ENCODE measurements at places on chromosomes 12 and 14. TPM values are rescaled to one million over a fixed set of nuclear protein-coding genes. Genes with fewer than 3 reads are reported as not detected.
A peak's percentile ranks its signal among the peaks of the same experiment; 100 is the strongest.

GRCh38 chr12:3200814-3201233 is 123.6 kb downstream of the TSPAN9 start:
- DNase-seq = no peak

The LRFN5 gene
- polyA plus RNA-seq = 0.07 TPM

The CCDC198 gene
- not detected for polyA plus RNA-seq

The EDDM3A gene
- not detected for polyA plus RNA-seq

DNA sequence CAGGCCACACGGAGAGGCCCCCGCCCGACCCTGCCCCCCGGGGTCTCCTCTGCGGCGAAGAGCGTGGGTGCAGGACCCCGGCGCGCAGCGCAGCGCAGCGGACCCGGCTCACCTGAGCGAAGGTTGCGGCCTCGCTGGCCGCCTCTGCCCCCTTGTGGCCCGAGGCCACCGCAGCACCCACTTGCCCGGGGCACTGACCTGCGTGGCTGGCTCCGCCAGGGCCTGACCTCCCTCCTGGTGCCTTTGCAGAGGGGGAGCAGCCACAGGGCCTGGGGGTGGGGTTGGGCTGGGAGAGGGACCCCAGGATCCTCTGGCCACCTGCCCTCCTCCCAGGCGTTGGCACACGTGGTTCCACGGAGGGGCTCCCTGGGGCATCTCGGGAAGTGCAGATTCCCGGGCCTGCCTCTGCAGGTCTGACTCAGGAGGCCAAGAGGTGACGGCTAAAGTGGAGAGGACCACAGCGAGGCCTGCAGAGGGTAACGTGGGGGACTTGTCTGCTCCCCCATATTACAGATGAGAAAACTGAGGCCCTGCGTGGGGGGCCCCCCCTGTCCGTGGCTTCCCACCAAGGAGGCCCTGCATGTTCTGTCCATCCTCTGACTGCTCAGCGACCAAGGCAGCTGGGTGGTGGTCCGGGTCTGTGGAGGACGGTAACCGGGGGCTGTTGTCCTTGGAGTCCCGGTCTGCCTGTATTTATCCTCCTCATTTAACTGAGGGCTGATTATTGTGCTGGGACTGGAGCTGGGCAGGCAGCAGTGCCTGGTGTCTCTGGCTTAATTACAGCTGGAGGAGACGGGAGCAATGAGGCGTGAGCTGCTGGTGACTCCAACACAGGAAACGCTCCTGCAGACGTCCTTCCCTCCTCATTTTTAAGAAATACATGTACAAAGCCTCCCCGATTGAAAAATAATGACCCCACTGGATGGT is 67.9 kb upstream of the BEGAIN start:
- peak; percentile 55 for DNase-seq

The TMED8 gene
- 10.0 TPM for polyA plus RNA-seq

GRCh38 chr12:7695566-7696197 is at the start of gene GDF3:
Gene GDF3, minus strand, starts transcription at chr12:7695775. Its CDS starts 47 bp downstream, at chr12:7695728.
- DNase-seq = peak; percentile 16

DNA sequence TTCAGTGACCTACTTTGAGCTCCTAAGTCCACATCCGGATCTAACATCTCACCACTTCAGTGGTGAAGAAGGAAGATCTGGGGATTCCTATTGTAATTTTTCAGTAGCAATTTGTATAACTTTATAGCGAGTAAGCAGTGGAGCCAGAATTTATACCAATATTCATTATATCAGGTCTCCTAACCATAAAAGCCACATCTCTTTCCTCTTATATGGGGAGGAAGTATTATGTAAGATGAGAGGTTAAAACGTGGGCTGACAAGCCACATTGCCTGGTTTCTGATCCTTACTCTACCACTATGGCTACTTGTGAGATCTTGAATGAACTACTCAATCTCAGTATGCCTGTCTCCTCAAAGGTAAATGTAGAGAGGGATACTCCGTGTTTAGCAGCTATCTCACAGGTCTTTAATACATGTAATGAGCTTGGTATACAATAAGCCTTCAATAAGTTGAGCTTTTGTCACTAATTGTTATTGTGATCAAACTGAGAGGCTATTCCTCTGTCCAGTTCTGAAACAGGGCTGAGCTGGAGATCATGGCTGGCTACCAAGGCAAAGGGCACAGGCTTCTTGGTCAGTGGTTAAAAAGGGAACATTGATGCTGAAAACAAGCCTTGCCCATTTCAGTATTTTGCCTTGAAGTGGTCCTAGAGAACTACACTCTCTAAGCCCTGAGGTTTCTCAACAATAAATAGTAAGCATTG is 3.3 kb upstream of the TMEM117 start:
- no peak for DNase-seq

The CMA1 gene
- not detected for polyA plus RNA-seq

DNA sequence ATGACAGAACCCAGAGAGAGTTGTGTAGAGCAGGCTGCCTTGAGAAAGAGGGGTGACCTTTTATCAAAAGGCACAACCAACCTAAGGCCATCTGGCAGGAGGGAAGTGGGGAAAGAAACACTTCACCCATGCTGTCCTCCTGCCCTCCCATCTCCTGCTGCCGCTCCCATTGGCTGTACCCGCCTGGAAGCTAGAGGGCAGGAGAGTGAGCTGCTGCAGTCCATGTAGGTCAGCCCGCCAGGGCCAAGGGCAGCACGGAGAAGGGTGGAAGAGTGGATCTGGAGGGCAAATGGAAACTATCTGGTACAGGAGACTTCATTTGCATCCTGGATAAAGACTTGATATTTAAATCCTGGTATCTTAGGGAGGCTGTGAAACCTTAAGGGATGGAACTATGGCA is 11.5 kb upstream of the CABP1 start:
- peak; percentile 29 for DNase-seq

GRCh38 chr12:13230500-13230899 is 34.0 kb downstream of the EMP1 start:
- DNase-seq = no peak

DNA sequence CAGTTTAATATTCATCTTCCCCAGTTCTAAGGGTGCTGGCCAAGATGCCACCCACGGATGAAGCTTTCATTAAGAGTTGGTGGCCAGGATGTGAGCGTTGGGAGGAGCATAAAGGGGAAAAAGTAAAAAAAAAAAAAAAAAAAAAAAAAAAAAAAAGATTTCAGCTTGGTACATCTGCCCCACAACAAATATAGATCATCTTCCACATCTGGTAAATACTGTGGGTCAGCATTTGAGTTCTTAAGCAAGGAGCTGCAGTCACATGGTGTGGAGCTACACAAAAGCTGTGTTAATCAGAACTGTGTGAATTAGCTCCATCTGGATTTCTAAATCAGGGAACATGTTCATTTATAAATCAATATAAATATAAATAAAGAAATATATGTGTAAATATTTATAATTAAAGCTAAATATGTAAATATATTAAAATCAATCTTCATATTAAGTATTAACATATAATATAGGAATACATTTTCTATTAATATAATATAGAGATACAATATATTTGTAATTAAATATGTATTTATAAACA is 262.3 kb downstream of the NUAK1 start:
- no peak for DNase-seq

GRCh38 chr14:102234331-102235264 is 70.4 kb downstream of the MOK start:
- DNase-seq = no peak

DNA sequence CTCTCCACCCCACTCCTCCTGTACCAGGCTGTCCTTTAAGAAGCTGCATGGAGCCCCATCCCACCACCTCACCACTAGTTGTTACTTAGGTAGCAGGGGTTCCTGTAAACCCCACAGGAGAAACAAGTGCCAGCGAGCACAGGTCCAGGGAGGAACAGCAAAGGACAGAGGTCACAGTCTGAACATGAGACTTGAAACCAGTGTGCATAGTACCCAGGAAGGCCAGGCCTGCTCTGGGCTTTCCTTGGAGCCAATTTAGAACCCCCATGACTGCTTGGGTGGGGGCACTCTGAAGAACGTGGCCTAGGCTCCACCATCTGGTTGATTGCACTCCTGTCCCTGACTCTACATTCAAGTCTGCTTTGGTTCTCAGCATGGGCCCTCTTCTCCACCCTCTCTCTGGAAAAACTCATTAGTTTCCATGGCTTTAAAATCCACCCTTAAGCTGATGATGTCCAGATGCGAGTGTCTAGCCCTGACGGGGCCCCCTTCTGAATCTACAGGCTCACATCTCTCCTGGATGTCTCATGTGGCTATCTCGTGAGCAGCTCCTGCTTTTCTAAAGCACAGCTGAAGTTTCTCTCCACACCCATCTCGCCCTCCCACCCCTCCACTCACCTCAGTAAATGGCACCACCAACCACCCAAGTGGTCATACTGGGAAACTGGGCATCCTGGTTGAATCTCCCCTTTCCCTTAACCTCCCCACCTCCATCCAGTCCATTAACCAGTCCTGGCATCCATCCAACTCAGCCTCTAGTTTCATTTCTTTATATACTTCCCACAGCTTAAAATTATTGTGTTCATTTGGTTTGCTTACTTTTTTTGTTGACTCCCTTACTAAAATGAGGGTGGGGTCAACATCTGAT is 8.4 kb downstream of the KRT3 start:
- no peak for DNase-seq

GRCh38 chr12:112599871-112600270 is 181.1 kb downstream of the PTPN11 start:
- DNase-seq = no peak

The HCAR1 gene
- not detected for polyA plus RNA-seq

The PRB4 gene
- polyA plus RNA-seq = not detected

DNA sequence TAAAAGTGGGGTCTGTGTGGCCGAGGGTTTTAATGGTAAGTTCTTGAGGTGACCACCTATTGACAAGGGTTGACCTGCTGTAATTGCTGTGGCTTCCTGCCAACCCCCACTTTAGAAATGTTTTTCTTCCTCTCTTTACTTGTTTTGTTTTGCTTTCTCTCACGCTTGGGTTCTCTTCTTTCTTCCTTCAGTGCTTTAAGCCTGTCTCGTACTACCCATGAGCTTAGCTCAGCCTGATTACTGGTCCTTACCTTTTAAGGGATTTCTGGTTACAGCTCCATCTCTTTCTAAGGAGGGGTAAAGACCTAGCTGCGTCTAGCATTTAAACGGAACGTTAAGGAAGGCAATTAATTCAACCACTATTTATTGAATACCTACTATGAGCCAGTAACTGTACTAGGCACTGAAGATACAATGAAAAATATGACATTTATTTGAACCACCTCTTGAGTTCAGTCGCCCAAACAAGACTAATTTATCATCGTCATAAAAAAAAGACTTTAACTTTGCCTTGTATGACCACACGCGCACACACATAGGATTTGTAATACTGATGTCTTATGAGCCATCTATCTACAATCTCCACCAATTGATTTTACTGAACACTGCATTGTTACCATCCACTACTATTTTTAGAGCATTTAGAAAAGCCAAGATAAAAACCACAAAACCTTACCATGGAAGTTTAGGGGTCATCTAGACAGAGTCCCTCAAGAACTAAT is 888 bp upstream of the PPP1R12A start:
- no peak for DNase-seq

DNA sequence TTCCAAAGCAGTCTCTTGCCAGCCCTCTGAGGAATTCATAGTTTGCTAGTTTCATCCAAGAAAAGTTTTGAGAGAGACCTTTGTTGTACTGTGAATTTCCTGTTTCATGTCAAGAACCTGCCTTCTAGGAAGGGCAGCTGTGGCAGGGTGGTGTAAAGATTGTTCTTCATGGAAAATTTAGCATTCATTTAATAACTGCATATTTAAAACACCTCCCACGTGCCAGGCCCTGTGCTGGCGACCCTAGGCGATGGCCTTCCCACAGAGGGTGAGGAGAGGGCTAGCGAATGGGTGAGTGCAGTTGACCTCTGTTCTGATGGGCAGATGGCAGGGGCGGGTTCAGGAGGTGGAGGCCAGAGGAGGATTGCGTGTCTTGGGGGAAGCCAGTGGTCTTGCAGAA is 43.2 kb downstream of the MLXIP start:
- DNase-seq = no peak

- DNase-seq = peak; percentile 12
These were observed 6.7 kb downstream of the PAPOLA start for GRCh38 chr14:96508900-96509299.

- DNase-seq = no peak
These were observed 100.7 kb downstream of the DUSP16 start for GRCh38 chr12:12461923-12462315.

The ATXN3 gene
- 12.7 TPM for polyA plus RNA-seq

- DNase-seq = no peak
These were observed 80.3 kb downstream of the UNC79 start for GRCh38 chr14:93511001-93511400.

DNA sequence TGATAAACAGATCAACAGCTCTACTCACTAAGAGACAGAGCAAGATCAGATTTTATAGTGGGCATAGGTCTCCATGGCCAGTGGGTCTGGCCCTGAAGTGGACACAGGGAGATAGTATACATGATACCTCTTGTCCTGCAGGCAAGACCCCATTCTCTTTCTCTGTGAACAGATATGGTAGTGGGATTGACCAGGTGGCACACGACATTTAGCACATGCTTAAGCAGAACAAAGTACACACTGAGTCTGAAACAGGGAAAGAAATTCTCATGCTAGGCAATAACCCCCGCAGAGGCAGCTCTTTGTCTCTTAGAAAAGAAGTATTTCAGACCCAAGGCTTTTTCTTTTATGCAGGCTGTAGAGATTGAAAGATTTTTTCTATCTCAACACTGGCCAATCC is 1331.2 kb downstream of the FSCB start:
- DNase-seq = no peak

The KRT75 gene
- not detected for polyA plus RNA-seq

The TROAP gene
- 112 TPM for polyA plus RNA-seq

DNA sequence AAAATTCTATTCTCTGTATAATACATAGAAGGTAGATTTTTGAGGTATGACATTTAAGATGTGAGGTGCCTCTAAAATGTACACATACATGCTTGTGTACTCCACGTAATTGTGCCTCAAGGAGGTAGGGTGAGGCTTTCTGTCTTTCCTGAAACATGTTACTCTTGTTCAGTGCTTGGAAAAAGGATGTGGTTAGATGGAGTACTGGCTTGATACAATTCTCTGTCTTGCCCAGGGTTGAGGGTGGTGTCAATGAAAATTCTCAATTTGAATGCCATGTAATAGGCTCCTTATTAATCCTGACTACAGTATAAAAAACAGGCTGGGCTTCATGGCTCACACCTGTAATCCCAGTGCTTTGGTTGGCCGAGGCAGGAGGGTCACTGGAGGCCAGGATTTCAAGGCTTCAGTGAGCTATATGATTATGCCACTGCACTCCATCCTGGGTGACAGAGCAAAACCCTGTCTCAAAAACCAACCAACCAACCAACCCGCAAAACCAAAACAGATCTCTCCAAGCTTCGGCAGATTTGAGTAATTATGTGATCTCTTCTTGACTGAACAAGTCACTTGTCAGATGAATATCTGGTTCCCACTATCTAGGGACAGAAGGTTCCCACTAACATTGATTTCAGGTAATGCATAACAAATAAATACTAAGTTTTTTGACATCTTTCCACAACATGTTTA is 41.6 kb downstream of the RCOR1 start:
- no peak for DNase-seq

- no peak for DNase-seq
These were observed 30.8 kb downstream of the CACNA1C start for GRCh38 chr12:2083561-2083960.

The NFE2 gene
- polyA plus RNA-seq = 229 TPM

Data from K562 (cell line).